Tibial nerve (tissue), 4 donors: ENCODE measurements at places on chromosomes 4 and X. TPM values are rescaled to one million over a fixed set of nuclear protein-coding genes. Genes with fewer than 3 reads are reported as not detected.

DNA sequence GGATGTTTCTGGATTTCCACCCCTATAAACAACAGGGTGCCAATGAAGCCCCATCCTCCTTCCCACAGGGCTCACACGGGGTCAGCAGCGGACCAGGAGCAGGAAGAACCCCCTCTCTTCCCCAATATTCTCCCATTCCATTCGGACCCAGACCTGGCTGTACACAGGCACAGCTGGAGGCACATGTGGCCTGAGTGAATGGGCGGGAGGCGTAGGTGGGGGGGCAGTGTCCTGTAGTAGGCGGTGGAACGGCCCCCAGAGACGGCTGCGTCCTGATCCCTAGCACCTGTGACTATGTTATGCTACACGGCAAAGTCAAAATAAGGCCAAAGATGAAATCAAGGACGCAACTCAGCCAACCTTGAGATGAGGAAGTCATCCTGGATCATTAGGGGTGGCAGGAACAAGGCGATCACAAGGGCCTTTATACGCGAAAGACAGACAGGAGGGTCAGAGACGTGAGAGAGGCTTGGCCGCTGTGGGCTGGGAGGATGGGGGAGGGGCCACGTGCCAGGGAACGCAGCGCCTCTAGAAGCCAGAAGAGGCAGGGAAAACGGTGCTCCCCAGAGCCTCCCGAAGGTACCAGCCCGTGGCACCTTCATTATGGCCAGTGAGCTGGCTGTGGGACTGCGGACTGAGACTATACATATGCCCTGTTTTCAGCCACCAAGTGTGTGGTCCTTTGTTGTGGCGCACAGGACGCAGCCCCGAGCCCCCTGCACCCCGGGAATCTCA, 75.6 kb downstream of the WFS1 start:
- peaks cover 17% of the 10 kb centered on the region for H3K27me3 ChIP-seq
- H3K27ac ChIP-seq: no peak overlapping the region
- H3K36me3 ChIP-seq: no peaks in the 10 kb centered on the region
- H3K4me3 ChIP-seq: no peak overlapping the region
- H3K4me1 ChIP-seq: peaks cover 10% of the 10 kb centered on the region

GRCh38 chr4:86356425-86357210, 3.2 kb downstream of the MAPK10 start:
- no peak for DNase-seq
- no peaks in the 10 kb centered on the region for H3K27me3 ChIP-seq
- no peaks in the 10 kb centered on the region for H3K4me1 ChIP-seq

- no peak for DNase-seq
- no peak overlapping the region for H3K27ac ChIP-seq
- no peaks in the 10 kb centered on the region for H3K27me3 ChIP-seq
- no peaks in the 10 kb centered on the region for H3K36me3 ChIP-seq
- no peak overlapping the region for H3K4me3 ChIP-seq
Observed at GRCh38 chr4:1090036-1090435, 23.3 kb downstream of the RNF212 start.

DNA sequence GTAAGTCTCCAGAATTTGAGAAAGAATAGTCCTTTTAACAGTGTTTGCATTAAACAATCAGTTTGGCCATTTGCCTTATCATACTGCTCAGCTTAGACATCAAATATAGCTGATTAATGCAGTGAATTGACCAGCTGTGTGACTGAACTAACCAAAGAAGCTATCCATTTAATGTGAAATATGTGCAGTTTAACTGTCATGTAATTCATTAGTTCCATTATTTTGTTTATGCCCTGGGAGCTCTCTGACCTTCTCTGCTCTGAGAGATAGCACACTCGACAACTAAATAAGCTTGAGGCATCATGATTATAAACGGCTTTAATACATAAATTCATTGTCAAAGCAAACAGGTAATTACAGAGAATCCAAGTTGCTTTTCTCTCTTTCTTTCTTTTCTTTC, 324.3 kb upstream of the PCDH7 start:
- no peak for DNase-seq
- H3K27ac ChIP-seq: no peak overlapping the region

GRCh38 chrX:48927123-48927522, 8.3 kb upstream of the PIM2 start:
- H3K27ac ChIP-seq: no peak overlapping the region
- no peaks in the 10 kb centered on the region for H3K4me1 ChIP-seq
- no peak for DNase-seq
- H3K36me3 ChIP-seq: no peaks in the 10 kb centered on the region

DNA sequence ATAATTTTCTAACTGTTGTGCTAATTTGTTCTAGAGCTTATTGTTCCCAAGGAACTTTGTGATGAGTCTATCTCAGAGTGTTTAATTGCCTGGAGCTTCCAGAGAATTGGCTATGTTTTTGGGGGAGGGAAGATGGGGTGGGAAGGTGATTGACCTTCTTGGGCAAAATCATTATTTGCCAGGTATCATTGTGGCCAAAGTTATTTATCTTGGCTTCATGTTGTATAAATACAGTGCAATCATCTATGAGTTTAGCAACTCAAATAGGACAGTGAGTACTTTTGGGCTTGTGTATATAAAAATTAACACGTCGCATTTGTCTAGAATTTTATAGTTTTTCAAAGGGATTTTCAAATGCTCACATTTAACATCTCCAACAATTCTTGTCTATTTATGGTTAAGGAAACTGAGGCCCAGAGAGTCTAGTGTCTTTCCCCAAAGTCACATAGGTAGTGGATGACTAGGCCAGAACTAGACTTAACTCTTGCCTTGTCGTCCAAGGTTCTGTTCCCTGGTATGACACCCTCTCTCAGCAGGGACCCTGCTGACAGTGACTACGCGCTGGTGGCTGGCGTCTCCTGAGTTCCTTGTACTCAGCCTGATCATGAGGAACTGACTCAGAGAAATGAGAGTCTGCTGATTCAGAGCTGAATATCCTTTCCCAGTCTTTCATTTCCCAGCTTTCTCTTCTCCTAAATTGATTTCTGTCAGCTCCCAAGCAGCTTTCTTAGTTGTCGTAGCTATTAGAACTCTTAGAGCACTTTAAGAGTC, 27.7 kb downstream of the FNIP2 start:
- no peaks in the 10 kb centered on the region for H3K27me3 ChIP-seq
- peak overlapping the region; percentile 34 for H3K27ac ChIP-seq
- no peaks in the 10 kb centered on the region for H3K4me1 ChIP-seq
- H3K36me3 ChIP-seq: no peaks in the 10 kb centered on the region
- H3K4me3 ChIP-seq: no peak overlapping the region
- DNase-seq: no peak

- H3K4me3 ChIP-seq: no peak overlapping the region
- no peak overlapping the region for H3K27ac ChIP-seq
- no peaks in the 10 kb centered on the region for H3K36me3 ChIP-seq
- no peaks in the 10 kb centered on the region for H3K27me3 ChIP-seq
Observed at GRCh38 chr4:168677063-168677462, 180.2 kb downstream of the PALLD start.

DNA sequence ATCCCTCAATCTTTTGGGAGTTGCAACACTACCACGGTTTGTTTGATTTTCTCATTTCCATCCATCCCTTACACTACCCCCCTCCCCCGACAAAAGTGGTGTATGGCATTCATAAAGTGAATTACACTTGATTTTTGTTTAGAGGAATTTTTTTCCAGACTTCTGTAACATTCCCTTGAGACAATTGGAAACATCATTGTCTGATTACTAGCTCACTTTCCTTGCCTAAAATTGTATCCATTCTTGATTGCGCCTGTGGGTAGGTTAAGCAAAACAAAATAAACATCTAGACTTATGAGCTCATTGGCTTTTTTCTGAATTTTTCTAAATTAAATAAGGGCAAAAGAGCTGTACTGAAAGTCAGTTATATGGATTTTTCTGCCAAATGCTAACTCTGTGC, 3.5 kb downstream of the GPC3 start:
- no peaks in the 10 kb centered on the region for H3K4me1 ChIP-seq
- H3K36me3 ChIP-seq: no peaks in the 10 kb centered on the region
- no peak overlapping the region for H3K4me3 ChIP-seq
- DNase-seq: no peak
- H3K27me3 ChIP-seq: no peaks in the 10 kb centered on the region

DNA sequence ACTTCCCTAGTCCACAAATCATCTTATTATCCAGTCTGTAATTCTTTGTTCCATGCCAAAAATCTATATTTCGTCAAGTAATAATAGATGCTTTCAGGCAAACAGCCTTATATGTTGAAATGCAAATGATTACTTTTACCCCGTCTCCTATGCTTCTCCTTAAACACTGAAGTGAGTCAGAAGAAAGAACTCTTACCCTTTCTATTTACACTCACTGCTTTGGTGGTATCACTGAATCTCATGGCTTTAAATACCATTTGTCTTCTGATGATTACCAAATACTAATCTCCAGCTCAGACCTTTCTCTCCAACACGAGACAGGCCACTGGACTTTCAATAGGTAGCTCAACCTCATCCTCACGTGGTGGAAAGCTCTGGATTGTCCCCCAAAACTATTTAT, 558.1 kb downstream of the IL1RAPL1 start:
- no peak overlapping the region for H3K27ac ChIP-seq
- DNase-seq: no peak
- H3K36me3 ChIP-seq: no peaks in the 10 kb centered on the region
- H3K27me3 ChIP-seq: no peaks in the 10 kb centered on the region
- no peak overlapping the region for H3K4me3 ChIP-seq

DNA sequence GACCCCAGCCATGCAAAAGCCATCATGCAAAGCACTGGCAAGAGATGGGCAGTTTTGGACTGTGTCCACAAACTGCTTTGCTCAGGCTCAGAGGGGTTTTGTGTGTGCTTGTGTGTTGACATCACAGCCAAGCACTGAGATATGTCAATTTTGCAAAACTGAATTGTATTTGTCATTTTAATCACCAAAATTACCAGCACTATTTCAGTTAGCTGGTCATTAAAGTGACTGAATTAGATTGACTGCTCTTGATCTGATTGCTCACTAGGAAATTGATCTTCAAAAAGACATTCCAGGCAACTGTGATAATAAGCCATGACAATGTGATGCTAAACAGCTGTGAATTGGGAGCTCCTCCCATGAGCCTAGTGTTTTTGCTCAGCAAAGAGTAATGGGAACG, 337.3 kb upstream of the GNPDA2 start:
- no peaks in the 10 kb centered on the region for H3K36me3 ChIP-seq
- H3K4me1 ChIP-seq: no peaks in the 10 kb centered on the region
- H3K27me3 ChIP-seq: no peaks in the 10 kb centered on the region
- no peak for DNase-seq
- H3K27ac ChIP-seq: no peak overlapping the region

DNA sequence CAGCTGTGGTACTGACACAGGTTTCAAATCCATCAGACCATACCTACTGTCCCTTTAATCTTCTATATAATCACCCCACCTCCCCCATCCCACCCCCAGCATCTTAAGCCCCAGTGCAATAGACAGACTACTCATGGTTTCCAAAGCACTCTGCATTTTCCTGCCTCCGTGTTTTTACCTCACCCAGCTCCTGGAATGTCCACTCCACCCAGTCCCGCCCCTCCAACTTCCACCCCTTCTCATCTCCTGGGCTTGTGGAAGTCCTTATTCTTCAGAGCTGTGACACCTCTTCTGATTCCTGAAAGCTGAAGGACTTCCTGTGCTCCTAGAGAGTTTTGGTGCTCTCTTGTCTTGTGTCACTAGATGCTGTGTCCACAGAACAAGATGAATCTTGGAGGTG, 94.3 kb downstream of the EFNB1 start:
- H3K27ac ChIP-seq: no peak overlapping the region
- no peaks in the 10 kb centered on the region for H3K4me1 ChIP-seq
- no peak for DNase-seq
- H3K36me3 ChIP-seq: no peaks in the 10 kb centered on the region

DNA sequence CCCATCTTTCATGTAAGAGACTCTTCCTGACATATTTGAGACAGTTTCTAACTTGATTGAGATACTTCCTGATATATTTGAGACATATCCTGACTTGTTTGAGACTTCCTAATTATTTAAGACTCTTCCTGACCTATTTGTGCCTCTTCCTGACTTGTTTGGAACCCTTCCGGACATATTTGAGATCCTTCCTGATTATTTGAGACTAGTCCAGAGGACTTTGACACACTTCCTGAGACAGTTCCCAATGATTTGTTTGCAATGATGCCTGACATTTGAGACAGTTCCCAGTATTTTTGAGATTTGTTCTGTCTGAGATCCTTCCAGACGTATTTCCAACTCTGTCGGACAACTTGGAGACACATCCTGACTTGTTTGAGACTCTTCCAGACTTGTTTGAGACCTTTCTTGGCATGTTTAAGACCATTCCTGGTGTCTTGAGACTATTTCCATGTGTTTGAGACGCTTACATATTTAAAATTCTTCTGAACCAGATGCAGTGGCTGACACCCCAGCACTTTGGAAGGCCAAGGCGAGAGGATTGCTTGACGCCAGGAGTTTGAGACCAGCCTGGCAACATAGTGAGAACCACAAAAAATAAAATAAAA, 118.9 kb upstream of the USP9X start:
- no peaks in the 10 kb centered on the region for H3K4me1 ChIP-seq
- DNase-seq: no peak
- H3K27me3 ChIP-seq: no peaks in the 10 kb centered on the region

DNA sequence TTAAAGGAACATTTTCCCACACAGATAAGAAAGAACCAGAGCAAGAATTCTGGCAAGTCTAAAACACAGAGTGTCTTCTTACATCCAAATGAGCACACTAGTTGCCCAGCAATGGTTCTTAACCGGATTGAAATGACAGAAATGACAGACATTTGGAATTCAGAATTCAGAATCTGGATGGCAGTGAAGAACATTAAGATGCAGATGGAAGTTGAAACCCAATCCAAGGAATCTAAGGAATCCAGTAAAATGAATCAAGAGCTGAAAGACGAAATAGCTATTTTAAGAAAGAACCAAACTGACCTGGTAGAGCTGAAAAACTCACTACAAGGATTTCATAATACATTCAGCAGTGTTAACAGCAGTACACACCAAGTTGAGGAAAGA, 21.5 kb downstream of the ANAPC10 start:
- H3K36me3 ChIP-seq: no peaks in the 10 kb centered on the region
- H3K27ac ChIP-seq: no peak overlapping the region
- no peak overlapping the region for H3K4me3 ChIP-seq
- H3K27me3 ChIP-seq: no peaks in the 10 kb centered on the region
- DNase-seq: no peak

DNA sequence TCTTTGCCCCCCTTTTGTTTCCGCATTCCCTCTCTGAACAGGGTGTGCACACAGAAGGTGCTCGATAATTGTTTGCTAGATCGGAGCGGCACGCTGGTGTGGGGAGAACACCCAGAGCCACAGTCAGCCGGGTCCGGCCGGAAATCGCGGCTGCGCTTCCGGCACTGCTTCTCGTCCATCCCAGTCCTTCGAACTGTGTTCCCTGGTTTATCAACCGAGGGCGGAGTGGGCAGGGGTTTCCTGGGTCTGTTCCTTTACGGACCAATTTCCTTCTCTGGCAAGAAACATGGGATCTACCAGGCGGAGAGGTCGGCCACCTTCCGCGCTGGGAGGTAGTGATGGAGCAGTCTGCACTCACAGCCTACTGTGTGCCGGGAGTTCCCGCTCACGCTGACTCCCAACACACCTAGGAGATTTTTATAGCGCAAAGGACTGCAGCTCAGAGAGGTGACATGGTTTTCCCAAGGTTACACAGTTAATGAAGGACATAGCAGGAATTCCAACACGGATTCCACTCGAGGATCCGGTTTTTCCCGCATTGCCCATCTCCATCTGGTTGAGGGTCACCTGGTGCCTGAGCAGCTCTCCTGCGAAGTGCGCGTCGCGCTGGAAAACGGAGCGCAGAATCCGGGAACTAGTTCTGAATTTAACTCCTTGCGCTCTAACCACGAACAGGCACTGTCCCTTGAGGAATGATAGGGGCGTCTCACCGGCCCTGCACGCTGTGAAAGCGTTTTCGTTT, 6.8 kb downstream of the MSX1 start:
- no peak for DNase-seq
- peaks cover 4% of the 10 kb centered on the region for H3K4me1 ChIP-seq
- H3K36me3 ChIP-seq: peaks cover 5% of the 10 kb centered on the region
- H3K27me3 ChIP-seq: peaks cover 100% of the 10 kb centered on the region
- peak overlapping the region; percentile 2 for H3K4me3 ChIP-seq

AFAP1 gene
- 31.2 TPM for total RNA-seq

EPHA5 gene
- total RNA-seq: 3.9 TPM

CDKL2 gene
- total RNA-seq: not detected
